ENCODE measurements at places on chromosomes 5 and 9.

GRCh38 chr5:135846311-135846710 lies 11.8 kb downstream of the SLC25A48 start:
- no peak for DNase-seq

GRCh38 chr5:36215910-36216309 lies 25.8 kb downstream of the NADK2 start:
- no peak for DNase-seq

DNA sequence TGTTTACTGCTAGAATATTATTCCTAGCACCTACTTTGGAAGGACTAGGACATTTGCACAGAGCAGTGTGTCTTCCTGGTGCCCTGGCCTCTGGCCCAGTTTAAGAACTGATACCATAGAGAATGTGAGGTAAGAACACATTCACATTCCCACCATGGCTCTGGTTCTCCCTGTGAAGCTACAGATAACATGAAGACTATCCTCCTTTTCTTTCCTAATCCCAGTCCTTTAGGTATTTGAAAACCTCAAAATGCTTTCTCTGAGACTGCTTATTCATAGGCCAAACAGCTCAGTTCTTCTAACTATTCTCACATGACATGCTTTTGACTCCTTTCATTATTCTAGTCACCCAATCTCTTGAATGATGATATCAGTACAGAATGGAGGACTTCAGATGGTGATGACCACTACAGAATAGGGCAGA lies 11.9 kb downstream of the FAM219A start:
- DNase-seq = no peak

DNA sequence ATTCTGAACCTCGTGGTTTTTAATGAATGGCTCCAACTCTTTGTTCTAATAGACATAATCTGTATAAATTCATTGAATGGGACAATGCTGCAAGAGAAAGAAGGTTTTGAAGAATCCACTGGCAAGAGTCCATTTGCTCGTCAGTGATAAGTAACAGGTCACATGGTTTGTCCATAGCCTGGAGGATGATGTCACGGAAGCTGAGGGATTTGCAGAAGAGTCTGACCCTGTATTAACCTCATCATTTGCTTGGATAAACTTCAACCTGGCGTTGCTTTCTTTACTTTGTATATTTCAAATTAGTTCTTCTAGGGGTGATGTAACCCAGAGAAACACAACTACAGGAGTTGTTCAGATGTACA lies 197.4 kb downstream of the GAS1 start:
- no peak for DNase-seq

DNA sequence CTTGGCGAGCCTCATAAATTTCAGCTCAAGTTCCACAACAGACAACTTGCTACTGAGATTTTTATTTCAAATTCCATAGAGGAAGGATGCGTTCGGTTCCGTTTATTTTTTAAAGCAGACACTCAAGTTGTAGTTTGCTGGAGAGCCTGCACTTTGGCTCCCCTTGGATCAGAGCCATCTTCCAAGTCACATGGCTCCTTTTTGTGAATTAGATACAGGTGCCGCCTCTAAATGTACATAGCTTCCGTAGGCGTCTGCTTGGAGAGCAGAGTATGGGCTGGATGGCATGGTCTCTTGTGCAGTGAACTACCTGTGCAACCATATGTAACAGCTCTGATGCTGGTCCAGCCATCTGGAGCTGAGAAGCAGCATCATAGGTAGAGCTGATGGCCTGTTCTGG lies 73.9 kb upstream of the WWC1 start:
- DNase-seq = no peak

GRCh38 chr5:8934455-8934854 lies 611.4 kb downstream of the SEMA5A start:
- DNase-seq = no peak

DNA sequence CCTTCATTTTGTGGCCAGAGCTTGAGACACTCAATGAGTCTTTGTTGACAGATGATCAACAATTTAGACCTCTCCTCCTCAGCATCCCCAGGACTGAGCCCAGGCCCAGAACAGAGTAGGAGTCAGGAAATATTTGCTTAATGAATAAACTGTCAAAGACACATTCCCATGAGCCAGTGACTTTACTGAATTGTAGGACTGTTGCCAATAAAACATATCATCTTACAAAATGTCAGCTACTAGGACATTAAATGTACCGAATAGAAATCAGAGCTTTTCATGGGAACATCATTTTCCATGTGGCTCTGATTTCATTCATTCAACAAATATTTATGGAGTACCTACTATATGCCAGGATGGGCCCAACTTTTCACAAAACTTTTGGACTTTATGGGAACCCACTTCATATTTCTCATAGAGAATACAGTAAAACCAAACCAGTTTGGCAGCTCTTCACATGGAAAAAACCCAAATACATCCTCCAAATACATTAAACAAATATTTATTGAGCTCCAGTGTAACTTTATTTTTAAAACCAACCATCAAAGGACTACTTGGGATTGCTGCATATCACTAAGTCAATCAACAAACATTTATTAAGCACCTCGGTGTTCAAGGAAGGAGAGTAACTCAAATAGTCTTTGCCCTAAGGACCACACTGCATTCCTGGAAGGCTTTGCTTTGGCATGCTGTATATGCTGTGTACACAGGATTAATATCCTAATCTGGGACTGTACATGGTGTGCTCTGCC lies 11.4 kb downstream of the VDAC1 start:
- no peak for DNase-seq

DNA sequence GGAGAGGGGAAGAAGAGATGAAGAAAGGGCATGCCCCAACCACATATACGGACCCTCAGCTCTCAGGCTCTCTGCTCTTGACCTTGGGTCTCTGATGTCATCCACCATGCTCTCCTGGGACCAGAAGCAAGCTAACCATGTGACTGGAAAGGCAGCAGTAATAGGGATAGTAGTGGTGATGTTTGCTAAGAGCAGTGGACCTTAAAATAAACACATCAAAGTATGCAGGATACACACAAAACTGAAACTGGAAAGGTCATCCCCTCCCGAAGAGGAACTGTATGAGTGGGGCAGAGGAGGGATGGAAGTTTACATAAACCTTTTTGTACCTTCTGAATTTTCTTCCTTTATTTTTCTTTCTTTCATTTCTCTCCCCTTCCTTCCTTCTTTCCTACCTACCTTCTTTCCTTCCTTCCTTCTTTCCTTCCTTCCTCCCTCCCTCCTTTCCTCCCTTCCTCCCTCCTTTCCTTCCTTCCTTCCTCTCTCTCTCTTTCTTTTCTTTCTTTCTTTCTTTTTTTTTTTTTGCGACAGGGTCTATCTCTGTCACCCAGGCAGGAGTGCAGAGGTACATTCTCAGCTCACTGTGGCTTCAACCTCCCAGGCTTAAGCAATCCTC lies 8.1 kb upstream of the PTPN3 start:
- DNase-seq = no peak

Data from stimulated activated CD4-positive, alpha-beta T cell treated with anti-CD3 and anti-CD28 coated beads, TNF-alpha, amount 100 ng/mL, for 24 hours (primary cell).